ENCODE measurements at places on chromosomes 5 and 9.

DNA sequence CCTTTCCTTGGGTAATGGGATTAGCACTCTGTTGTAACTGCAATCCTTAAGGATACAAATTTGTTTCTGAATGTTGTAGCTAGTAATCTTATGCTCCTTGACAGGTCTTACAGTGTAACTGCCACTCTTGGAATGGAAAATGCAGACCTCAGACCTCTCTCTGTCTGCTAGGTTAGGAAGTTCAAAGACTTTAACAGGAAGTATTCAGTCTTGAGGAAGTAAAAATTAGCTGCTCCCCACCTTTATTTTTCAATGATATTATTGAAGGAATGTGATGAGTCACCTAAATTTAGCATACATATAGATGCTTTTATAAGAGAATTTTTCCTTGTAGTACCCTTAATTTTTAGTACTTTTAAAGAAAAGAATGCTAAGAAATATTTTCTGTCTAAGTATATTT, 71.5 kb downstream of the PAM start:
- no peak for DNase-seq

GRCh38 chr9:93874242-93874641, 80.9 kb downstream of the BARX1 start:
- DNase-seq, result no peak

DNA sequence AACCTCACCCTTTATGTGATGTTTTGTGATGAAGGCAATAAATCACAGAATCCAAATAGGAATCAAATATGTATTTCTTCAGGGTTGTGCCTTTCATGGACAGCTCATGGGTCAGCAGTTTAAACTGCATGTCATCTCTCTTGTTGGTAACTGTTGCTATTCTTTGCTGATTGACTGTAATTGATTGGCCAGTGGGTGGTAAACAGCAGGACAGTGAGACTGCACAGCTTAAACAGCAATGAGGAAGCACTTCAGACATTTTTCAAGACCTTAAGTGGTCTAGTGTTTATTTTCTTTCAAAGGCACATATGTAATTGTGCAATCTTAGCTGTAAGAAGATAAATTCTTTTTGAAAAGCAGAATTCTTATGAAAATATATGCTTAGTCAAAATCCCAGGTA, 260.5 kb downstream of the COX7C start:
- DNase-seq, result no peak

DNA sequence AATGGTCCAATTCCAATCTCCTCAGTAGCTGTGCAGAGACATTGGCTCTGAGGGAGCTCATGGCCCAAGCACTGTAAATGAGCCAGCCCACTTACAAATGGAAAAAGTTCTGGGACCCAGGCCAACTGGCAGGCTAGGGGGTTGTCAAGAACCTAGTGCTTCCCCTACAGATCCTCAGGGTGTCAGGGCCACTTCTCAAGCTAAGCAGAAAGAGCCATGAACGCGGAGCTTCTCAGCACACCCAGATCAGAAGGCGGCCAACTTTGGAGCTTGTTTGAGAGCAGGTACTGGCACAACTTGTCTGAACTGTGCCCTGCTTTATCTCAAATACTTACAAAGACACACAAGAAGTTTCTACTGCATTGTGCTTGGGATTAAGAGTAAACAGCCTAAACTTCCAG, 17.5 kb downstream of the TLE1 start:
- no peak for DNase-seq

- no peak for DNase-seq
Observed at GRCh38 chr9:34572092-34572491, 17.4 kb downstream of the CNTFR start.

DNA sequence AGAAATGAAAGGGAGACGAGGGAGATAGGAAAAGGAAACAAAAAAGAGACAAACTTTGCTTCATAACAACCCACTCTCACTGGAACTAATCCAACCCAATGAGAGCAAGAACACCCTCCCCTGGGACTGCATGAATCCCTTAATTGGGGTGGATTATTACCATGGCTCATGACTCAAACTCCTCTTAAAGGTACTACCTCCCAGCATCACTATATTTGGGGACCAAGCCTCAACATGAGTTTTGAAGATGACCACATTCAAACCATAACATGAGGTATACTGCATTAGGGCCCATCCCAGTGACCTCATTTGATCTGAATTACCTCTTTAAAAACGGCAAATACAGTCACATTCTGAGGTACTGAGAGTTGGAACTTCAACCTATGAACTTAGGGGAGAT, 8.0 kb downstream of the MTAP start:
- no peak for DNase-seq

- no peak for DNase-seq
Observed at GRCh38 chr5:1744393-1745122, 55.1 kb downstream of the MRPL36 start.

GRCh38 chr5:163407034-163407655, 30.2 kb upstream of the CCNG1 start:
- no peak for DNase-seq

- no peak for DNase-seq
Observed at GRCh38 chr5:127296321-127296720, 5.7 kb downstream of the MEGF10 start.

DNA sequence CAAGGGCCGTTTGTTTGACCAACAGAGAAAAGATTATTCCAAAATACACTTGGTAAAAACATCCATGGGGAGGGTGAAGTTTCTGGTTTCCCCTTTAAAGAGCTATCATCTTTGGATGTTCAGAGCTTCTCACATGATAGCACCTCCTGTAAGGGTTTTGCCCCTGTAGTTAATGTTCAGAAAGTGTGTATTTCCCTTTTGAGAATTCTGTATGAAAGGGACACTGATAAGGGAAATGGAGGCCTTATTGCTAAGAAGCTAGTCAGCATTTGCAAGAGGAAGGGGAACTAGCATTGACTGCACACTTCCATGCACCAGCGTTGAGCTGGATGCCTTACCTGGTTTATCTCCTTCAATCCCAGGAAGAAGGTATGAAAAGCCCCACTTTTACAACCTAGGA, 31.5 kb upstream of the C5orf58 start:
- DNase-seq, result no peak

DNA sequence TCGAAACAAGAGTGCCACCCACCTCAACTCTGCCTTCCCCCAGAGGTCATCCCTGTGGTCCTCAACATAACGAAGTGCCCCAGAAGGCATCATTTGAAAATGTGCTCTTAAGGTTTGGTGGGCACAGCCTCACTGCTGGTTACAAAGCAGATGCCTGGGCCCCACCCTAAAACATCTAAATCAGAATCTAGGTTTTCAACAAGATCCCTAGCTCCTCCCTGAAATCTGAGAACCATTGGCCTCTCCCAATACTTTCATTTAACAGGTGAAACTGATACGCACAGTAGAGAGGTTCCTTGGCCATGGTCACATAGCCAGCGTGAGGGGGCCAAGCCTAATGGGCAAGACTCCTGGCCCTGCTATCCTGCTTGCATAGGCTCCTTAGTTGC, 376.2 kb upstream of the CLINT1 start:
- no peak for DNase-seq

GRCh38 chr9:135260221-135261180, 173.0 kb downstream of the OLFM1 start:
- DNase-seq, result no peak

GRCh38 chr5:150582241-150583109, 58.0 kb upstream of the SYNPO start:
- DNase-seq, result no peak

- no peak for DNase-seq
Observed at GRCh38 chr9:7258688-7259396, 501.1 kb downstream of the KDM4C start.
